Activated T-helper 1 cell treated with anti-CD3 and anti-CD28 coated beads, Interleukin-12 subunit alpha, Interleukin-12 subunit beta, Interleukin-2, Interleukin-4 antibody, amounts not matched to agents 30 ng/mL and 10 ng/mL and 1 ng/mL, durations not matched to agents 14 hours and 24 hours and 36 hours (primary cell): ENCODE measurements at places on chromosomes 4 and X. TPM values are rescaled to one million over a fixed set of nuclear protein-coding genes. Genes with fewer than 3 reads are reported as not detected.

TMEM35A gene
- total RNA-seq: not detected in 2 replicates

CFP gene
- total RNA-seq: 2.3 and 4.9 TPM in 2 replicates

CLDN22 gene
- total RNA-seq: not detected in 2 replicates

PPEF1 gene
- not detected in 2 replicates for total RNA-seq

CNGA1 gene
- total RNA-seq: not detected in 2 replicates

C4orf51 gene
- not detected in 2 replicates for total RNA-seq

TLR1 gene
- total RNA-seq: 1.9 and 2.7 TPM in 2 replicates

GIMD1 gene
- not detected in 2 replicates for total RNA-seq

CXorf65 gene
- total RNA-seq: 17.1 and 21.2 TPM in 2 replicates

FHIP1A gene
- not detected in 2 replicates for total RNA-seq

DGAT2L6 gene
- total RNA-seq: not detected in 2 replicates

DDIT4L gene
- 0.34 and 0.76 TPM in 2 replicates for total RNA-seq

PNMA5 gene
- total RNA-seq: not detected in 2 replicates

SPANXD gene
- not detected in 2 replicates for total RNA-seq

NDST4 gene
- not detected in 2 replicates for total RNA-seq

ARHGAP6 gene
- not detected in 2 replicates for total RNA-seq

SMIM10L2A gene
- 1.3 TPM in 2 replicates for total RNA-seq

SMIM43 gene
- not detected in 2 replicates for total RNA-seq

CD99L2 gene
- total RNA-seq: 9.0 and 10.1 TPM in 2 replicates

FREM3 gene
- total RNA-seq: not detected in 2 replicates

CD40LG gene
- total RNA-seq: 261 and 272 TPM in 2 replicates

LAMTOR3 gene
- total RNA-seq: 28.6 and 29.7 TPM in 2 replicates

GAGE13 gene
- not detected in 2 replicates for total RNA-seq
